GM12878 (cell line): ENCODE measurements at places on chromosomes 5 and 9. TPM values are rescaled to one million over a fixed set of nuclear protein-coding genes. Genes with fewer than 3 reads are reported as not detected.

GRCh38 chr5:90997082-90997481 is 386.0 kb downstream of the ARRDC3 start:
- DNase-seq: no peak

DNA sequence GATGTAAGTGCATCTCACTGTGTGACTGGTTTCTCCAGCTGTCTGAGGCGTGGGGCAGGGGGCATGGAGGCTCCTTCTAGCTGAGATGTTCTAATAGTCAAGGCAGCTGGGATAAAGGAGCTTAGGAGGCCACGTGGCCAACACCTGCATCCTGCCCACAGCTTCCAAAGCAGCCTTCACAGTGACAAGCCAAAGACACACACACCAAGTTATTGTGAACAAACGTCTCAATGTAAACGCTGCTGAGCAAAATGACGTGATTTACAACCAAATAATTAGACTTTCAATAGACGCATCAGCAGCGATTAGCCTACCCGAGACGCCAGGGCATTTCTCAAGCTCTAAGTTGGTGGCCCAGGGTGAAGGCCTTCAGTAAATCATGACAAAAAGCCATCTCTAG is 23.2 kb upstream of the SLC25A51 start:
- no peak for DNase-seq

DNA sequence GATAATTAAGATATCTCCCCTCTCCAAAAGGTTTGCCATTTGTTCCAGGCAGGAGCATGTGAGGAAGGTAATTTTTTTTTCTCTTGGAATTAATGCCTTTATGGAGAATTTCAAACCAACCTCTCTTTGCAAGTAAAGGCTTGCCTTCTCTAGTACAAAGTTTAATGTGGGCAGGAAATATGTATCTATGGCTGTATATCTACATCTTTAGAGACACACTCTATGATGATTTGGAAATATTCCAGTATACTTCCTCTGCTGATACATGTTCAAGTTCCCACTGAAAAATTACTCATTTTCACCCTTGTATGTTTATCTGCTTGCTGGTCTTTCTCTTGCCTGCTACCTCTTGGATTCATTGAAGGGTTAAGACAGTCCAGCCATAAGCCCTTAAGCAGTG is 83.5 kb upstream of the SEMA6A start:
- no peak for DNase-seq

DNA sequence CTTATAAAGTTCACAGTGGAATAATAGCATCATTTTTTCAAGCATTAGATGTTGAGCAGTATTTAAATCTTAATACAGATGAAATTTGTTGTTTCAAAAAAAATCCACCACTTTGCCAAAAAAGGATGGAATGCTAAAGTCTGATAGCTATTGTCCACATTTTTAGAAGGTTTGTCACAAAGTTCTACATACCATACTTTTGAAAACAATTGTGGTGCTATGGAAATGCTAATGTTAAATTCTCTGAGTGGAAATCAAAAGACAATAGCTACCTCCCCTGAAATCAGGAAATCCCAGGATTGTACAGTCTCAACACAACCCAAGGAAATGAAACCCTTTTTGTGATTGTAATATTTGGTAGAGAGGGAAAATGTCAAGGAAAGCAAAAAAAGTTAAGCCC is 19.3 kb upstream of the GRAMD2B start:
- no peak for DNase-seq

DNA sequence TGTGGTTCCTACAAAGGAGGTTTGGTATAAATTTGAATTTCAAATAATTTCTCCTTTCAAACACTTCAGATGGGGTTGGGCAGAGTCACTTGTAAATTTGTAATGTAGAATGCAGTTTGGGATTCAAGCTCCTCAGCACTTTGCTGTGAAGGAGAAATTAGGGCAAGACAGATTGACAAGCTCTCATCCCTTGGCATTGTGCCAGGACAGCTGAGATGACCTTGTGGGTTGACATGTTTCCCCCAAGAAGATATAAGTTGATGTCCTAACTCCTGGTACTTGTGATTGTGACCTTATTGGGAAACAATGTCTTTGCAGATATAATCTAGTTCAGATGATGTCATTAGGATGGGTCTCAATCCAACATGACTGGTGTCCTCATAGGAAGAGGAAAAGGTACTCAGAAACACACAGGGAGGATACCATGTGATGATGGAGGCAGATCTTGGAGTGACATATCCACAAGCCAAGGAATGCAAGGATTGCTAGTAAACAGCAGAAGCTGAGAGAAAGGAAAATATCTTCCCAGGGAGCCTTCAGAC is 408.3 kb downstream of the MED10 start:
- DNase-seq: no peak

- no peak for DNase-seq
Measured at GRCh38 chr5:78698191-78698791, 49.7 kb upstream of the LHFPL2 start.

GRCh38 chr9:472479-473075 is 257.9 kb downstream of the DOCK8 start:
- DNase-seq: no peak

DNA sequence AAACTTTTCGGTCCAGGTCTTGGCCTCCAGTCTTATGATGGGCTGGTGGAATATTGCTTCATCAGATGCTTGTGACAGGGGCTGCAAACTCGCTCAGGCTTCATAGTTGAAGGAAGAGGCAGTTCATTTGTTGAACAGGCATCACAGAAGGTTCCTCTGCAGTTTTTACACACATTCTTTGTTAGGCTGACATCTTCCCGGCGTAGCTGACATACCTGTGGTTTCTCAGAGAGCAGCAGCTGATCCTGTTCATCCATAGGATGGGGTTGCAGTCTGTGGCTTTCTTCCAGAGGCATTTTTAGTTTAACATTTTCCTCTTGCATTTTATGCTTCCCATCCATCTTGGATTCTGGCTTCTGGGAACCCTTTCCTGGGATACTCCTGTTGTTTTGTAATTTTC is 1255.2 kb downstream of the EFNA5 start:
- no peak for DNase-seq

- no peak for DNase-seq
Measured at GRCh38 chr9:96813607-96814006, 35.7 kb upstream of the ZNF510 start.

GRCh38 chr5:124596595-124597421 is 149.6 kb downstream of the ZNF608 start:
- no peak for DNase-seq

DNA sequence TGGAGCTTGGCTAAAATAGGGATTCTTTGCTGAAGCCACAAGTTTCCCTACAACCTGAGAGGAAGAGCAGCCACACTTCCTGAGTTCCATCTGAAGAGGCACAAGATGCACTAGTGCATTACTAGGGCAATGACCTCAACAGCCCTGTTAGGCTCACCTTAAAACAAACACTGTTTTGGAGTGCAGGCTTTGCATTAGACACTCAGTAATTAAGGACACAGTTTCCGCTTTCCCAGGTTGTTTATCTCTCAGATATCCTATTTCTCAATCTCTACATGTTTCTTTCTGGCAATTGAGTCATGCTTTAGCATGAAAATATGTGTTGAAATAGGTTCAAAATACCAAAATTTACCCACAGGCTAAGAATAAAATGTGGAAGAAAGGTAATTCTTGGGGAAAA is 34.2 kb downstream of the EMB start:
- no peak for DNase-seq

DNA sequence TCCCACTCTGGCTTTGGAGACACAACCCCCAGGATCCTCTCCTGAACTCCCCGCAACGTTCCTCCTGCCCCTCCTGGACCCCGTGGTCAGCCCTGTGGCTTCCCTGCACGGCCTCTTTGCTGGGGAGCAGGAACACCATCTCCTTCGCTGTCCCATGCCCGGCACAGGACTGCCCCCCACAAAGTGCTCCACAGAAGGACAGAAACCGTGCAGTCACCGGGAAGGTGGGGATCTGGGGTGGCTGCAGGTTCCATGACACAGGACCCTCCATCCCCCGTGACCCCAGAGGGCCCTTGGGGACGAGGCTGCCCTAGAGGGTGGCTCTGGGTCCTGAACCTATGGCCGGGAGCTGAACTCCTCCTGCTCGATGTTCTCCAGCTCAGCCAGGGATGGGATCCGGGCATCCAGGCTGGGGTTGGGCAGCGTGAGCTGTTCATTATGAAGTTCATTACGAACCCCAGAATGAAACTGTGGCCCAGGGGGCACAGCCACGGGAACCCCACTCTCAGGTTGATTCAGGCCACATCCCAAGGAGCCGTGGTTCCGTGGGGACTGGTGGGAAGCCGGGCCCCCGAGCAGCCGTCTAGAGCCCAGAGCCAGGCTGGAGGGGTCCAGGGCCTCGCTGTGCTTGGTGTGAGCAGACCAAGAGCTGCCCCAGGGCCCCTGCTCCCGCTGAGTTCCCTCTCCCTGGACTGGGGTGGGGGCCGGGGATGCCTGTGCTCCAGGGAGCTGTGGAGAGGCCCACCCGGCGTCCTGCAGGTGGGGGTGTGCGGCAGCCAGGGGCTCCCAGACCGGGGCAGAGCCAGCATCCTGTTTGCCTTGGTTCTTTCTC is 684 bp upstream of the SLC6A19 start:
- no peak for DNase-seq

- DNase-seq: no peak
Measured at GRCh38 chr5:170296935-170297588, 515 bp downstream of the LCP2 start.

- no peak for DNase-seq
Measured at GRCh38 chr5:54480296-54480695, 24.8 kb downstream of the HSPB3 start.

DNA sequence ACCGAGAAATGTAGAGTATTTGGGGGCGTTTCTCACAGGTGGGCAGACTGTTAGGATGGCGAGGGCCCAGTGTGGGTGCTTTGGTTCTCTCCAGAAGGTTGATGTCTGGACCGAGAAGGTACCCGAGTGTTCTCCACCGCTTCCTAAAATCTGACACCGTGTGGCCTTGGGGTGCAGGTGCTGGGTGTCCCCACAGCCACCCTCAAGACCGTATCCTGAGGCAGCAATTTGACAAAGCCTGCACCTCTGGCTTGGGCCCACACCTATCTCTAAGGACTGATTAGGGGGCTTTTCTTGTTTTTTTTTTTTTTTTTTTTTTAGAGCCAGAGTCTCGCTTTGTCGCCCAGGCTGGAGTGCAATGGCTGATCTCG is 1.3 kb downstream of the PPP1R26 start:
- no peak for DNase-seq

- no peak for DNase-seq
Measured at GRCh38 chr5:31531543-31531887, 378 bp downstream of the DROSHA start.

Gene ZFP2
- polyA plus RNA-seq: not detected in 2 replicates

Gene CDX1
- not detected in 2 replicates for polyA plus RNA-seq

Gene AK1
- polyA plus RNA-seq: 1.2 and 1.4 TPM in 2 replicates

Gene OTULINL
- 3.2 and 3.6 TPM in 2 replicates for polyA plus RNA-seq

Gene TTC16
- polyA plus RNA-seq: not detected in 2 replicates
